ENCODE measurements at places on chromosomes 2 and 18. TPM values are rescaled to one million over a fixed set of nuclear protein-coding genes. Genes with fewer than 3 reads are reported as not detected.
A peak's percentile ranks its signal among the peaks of the same experiment; 100 is the strongest.

DNA sequence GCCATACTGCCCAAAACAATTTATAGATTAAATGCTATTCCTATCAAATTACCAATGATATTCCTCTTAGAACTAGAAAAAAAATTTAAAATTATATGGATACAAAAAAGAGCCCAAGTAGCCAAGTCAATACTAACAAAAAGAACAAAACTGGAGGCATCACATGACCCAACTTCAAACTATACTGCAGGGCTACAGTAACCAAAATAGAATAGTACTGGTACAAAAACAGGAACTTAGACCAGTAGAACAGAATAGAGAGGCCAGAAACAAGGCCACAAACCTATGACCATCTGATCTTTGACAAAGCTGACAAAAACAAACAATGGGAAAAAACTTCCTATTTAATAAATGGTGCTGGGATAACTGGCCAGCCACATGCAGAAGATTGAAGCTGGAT lies 86.1 kb upstream of the KYNU start:
- no peaks in the 10 kb centered on the region for H3K27me3 ChIP-seq
- no peak overlapping the region for H3K27ac ChIP-seq
- no peak overlapping the region for H3K4me3 ChIP-seq
- no peak for DNase-seq
- no peaks in the 10 kb centered on the region for H3K36me3 ChIP-seq
- no peaks in the 10 kb centered on the region for H3K4me1 ChIP-seq

DNA sequence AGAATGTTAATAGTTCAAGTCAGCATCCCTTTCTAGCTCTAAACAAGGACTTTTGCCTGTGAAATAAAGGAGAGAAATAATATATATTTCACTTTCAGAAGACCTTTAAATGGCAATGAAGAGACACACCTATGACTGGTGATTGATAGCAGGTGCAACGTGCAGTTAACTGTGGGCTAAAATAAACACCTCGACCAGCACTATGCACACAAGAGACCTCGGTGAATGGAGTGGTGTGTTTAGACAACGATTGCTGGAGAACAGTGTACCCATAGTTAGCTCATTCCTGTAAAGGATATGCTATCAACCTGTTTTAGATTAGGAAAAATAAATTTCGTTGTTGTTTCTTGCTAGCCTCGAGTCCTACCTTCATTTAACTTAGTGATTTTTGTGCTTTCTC lies 143.4 kb downstream of the NR4A2 start:
- no peak for DNase-seq
- H3K4me1 ChIP-seq = no peaks in the 10 kb centered on the region
- H3K27ac ChIP-seq = no peak overlapping the region
- H3K27me3 ChIP-seq = no peaks in the 10 kb centered on the region
- H3K36me3 ChIP-seq = no peaks in the 10 kb centered on the region
- H3K4me3 ChIP-seq = no peak overlapping the region

Gene DSG1
- not detected for total RNA-seq

Gene IL1RN
- 18.2 TPM for total RNA-seq

GRCh38 chr18:77004555-77005380 lies 127.8 kb downstream of the MBP start:
- H3K27ac ChIP-seq = peak overlapping the region; percentile 54
- H3K36me3 ChIP-seq = no peaks in the 10 kb centered on the region
- H3K4me3 ChIP-seq = no peak overlapping the region
